ENCODE measurements at places on chromosomes 2 and 18.
A peak's percentile ranks its signal among the peaks of the same experiment; 100 is the strongest.

GRCh38 chr2:162038725-162039124, 35.3 kb downstream of the DPP4 start:
- DNase-seq, result no peak

GRCh38 chr2:62458671-62459081, 47.3 kb downstream of the TMEM17 start:
- DNase-seq, result no peak

GRCh38 chr2:20223407-20224163, 1.3 kb downstream of the SDC1 start:
- DNase-seq, result no peak

DNA sequence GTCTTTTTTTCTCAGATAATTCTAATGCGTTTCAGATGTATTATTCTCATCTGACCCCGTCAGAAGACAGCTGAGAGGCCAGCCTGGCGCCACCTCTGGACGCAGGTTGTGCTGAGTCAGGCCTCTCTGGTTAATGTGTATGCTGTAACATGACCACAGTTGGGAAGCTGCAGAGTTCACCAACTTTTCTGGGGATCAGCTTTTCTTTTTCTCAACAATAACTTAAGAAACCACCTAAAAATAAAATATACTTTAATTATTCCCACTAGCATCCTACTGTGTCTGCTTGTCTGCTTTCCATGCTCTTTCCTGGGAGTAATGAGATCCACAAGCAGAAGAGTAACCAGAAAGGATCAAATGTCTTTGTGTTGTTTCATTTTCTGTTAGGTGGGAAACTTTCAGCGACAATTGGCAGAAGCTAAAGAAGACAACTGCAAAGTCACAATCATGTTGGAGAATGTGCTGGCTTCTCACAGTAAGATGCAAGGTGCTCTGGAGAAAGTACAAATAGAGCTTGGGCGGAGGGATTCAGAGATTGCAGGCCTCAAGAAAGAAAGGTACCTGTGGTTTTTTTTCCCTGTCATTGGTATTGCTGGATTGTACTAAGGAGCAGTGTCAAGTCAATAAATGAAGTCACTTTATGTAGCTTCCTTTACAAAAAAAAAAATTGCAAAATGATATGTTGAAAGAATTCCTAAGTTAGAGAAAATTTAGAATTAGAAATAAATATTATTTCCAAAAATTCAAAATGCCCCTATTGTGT, 79.8 kb downstream of the CCDC150 start:
- no peak for DNase-seq

GRCh38 chr2:112195950-112196349, 57.8 kb downstream of the FBLN7 start:
- no peak for DNase-seq

GRCh38 chr2:235744161-235744560, 250.3 kb downstream of the AGAP1 start:
- no peak for DNase-seq

DNA sequence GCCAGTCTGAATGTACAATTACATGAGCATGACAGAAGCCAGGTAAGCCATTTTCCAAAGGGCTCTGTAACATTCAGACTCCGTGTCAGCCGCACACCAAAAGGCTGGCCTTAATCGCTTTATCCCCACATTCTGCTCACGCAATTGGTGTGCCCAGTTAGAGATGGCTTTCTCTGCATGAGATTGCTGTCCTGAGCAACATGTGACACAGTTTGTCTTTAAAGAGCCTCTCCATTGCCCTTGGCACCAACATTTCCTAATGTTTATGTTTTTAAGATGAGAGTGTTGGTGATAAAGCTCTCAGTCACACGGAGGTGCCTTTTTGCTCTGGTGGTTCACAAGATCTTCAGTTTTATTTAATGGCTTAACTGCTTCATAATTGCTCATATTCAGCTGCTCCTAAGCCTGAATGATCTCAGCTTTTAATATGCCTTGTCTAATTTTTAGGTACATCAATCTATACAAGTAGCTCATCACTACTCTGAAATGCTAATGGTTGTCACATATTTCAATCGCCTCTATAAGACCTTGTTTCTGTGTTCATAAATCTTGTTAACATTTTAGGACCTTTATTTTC, 164.8 kb upstream of the ACVR2A start:
- no peak for DNase-seq

- no peak for DNase-seq
These were observed 88.1 kb upstream of the KLF7 start for GRCh38 chr2:207253666-207254345.

GRCh38 chr18:3709205-3709604, 259.2 kb downstream of the TGIF1 start:
- no peak for DNase-seq

- DNase-seq, result no peak
These were observed 20.8 kb downstream of the DBI start for GRCh38 chr2:119387381-119388129.

- DNase-seq, result no peak
These were observed 1.7 kb upstream of the SMARCAL1 start for GRCh38 chr2:216410550-216410949.

DNA sequence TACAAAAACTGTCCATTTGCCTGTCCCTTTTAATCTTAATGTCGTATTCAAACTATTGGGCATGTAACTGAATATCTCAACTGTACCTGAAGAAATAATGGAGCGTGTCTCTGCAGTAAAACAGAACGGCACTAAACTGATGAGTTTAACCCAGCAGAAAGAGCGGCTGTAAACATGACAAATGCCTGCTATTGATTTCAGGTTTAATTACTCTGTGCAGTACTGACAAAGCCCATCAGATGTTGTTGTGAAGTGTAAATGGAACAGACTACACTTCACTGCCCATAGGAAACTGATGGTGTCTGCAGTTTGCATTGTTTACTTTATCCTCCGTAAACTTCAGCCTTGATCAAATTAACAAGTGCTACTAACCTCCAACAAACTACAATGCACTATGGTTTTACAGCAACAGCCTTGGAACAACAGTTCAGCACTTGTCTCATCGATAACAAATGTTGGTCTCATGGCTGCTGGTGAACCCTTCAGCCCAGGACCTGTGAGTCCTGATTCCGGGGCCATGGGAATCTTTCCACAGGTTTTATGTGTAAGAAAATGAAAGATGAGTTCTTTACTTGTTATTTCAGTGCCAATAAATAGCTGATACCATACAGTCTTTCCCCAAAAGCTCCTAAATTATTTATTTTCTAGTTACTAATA, 316.5 kb downstream of the CCDC178 start:
- no peak for DNase-seq

GRCh38 chr2:170525566-170525900, 189.6 kb upstream of the SP5 start:
- no peak for DNase-seq

- no peak for DNase-seq
These were observed 435 bp downstream of the RNF181 start for GRCh38 chr2:85596026-85596333.

DNA sequence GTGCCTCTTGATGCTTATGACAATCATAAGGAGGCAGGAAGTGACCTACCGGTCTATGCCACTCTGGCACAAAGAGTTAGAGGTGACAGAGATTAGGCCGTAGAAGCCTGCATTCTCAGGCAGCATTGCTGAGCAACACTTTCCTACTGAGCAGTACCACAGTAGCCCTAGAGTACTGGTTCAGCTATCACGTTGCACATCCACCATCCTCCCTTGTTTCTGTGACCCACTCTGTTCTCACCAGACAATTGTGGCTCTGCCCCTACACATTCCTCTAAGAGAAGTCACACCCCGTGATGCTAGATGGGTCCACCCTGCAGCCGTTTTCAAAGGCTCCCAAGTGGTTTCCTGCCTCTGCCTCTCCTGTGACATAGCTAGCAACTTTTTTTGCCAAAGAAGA, 22.6 kb upstream of the SUCLG1 start:
- DNase-seq, result no peak

DNA sequence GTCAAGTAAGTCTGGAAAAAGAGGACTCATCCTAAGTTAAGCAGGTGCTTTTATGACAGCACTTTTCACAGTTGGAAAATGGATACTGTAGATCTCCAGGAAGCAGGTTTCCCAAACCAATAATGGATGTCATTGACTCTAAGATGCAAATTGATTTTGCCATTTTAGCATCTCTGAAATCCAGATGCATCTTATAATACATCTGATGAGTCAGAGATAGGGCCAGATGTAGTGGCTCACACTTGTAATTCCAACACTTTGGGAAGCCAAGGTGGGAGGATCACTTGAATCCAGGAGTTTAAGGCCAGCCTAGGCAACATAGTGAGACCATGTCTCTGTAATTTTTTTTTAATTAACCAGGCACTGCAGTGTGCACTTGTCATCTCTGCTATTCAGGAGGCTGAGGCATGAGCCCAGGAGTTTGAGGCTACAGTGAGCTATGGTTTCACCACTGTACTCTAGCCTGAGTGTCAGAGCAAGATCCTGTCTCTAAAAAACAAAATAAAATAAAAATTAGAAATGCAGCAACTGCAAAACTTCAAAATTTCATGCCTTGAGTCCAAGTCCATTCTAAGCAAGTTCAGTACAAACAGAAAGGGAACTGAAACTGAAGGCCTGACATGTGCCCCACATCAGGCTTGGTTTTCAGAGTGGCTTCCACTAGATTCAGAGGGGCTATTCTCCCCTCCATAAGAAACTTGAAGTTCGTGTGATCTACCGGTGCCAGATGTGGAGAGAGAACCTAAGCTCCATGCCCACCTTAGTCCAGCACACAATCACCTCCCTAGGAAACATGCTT, 267.8 kb upstream of the NCKAP5 start:
- no peak for DNase-seq

- no peak for DNase-seq
These were observed 217.6 kb upstream of the SIX3 start for GRCh38 chr2:44723921-44724320.

GRCh38 chr2:181575650-181576025, 81.3 kb downstream of the CERKL start:
- DNase-seq, result no peak

GRCh38 chr2:190447766-190448165, 39.6 kb downstream of the MFSD6 start:
- no peak for DNase-seq

GRCh38 chr2:105954891-105955290, 210.2 kb downstream of the NCK2 start:
- DNase-seq, result no peak

GRCh38 chr2:42245396-42245795, 76.2 kb downstream of the EML4 start:
- DNase-seq, result no peak

- no peak for DNase-seq
These were observed 337.2 kb downstream of the NBAS start for GRCh38 chr2:15223887-15224286.

DNA sequence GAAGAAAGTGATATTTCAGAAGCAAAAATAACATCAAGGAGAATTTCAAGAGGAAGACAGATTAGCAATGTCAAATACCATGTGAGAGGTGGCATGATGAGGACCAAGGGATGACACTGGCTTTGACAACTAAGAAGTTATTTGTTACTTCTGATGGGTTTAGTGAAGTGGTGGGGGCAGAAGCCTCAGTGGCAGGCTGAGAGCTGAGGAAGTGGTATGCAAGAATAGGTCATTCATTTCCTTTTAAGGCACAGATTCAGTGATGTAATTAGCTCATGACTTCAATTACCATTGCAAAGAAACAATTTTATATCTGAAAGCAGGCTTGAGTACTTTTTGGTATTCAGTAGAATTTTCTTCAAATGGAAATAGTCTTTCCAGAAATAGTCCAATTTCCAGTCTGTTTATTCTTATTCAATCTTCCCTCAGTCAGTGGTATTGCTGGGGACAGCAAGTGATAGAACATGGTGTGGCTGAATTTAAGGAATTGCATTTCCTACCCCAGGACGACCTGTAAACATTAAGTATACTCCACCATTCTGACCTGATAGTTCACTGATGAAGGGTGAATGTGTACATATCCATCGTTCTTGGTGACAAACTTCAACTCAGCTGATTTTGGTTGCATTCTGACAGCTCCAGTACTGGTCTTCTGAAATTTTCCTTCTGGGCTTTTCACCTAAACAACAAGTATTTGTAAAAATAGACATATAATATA, 28.2 kb downstream of the GEMIN6 start:
- DNase-seq, result no peak

- DNase-seq, result no peak
These were observed 597.1 kb upstream of the ACVR2A start for GRCh38 chr2:147247749-147248148.

DNA sequence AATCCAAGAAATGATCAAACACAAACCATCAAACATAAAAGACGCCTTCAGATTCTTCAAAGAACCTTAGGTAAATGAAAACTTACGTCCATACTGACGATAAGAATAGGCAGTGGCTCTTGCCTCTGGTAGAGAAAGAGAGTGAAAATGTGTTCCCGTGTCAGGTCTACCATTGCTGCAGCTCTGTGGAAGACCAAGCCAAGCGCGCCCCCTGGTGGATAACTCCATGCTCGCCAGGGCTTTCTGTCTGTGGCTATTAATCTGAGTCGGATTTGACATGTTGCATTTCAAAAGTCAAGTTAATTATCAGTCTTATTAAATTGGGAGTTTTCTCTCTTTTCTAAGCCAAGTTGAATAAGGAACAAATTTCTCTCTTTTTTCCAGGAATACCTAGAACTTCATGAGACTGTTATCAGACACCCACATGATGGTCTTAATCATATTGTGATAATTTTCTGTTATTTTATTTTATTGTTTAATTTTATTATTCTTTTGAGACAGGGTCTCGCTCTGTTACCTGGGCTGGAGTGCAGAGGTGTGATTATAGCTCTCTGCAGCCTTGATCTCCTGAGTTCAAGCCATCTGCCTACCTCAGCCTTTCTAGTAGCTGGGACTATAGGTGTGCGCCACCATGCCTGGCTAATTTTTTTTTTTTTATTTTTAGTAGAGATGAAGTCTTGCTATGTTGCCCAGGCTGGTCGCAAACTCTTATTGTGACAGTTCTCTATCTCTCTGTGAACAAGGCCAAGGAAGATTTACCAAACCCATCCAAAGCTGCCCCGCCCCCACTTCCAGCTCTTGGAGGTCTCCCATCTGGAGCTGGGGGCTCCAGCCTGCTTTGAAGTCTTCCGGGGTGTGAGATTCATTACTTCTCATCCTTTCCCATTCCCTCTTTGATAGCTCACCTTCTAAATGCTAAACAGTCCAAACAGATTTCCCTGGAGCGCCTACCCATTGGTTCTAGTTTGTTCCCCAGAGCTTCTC, 15.8 kb upstream of the ZAP70 start:
- peak; percentile 29 for DNase-seq

- no peak for DNase-seq
These were observed 55.8 kb downstream of the PPP4R1 start for GRCh38 chr18:9558387-9559064.

DNA sequence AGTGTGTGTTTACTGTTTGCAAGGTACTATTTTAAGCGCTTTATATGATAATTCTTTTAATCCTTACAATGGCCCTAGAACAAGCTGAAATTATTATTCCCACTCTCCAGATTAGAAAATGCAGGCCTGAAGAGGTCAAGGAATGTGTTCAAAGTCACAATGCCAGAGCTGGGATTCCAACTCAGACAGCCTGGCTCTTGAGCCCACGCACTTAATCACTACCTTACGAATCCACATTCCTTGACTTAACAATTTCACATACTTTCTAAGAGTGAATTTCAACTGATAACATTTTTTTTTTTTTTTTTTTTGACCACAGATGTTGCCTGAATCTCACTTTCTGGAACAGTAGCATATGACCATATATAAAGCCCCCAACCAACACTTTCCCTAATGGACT, 400.3 kb downstream of the NCKAP5 start:
- no peak for DNase-seq
